ENCODE measurements at places on chromosomes 1 and 21. TPM values are rescaled to one million over a fixed set of nuclear protein-coding genes. Genes with fewer than 3 reads are reported as not detected.

DNA sequence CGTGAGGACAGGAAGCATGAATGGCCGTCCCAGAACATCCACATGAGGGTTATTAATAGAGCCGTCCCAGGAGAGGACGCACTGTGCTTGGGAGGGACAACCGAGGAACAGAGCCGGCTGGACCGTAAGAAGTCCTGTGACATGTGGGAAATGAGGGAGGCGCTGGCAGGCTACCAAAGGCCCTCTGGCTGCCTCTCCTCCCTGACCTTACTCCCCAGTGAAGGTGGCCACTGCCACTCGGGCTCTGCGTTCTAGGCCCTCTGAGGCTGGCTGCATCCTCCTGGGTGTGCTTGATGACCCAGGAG lies 15.5 kb upstream of the NPPB start:
- DNase-seq = no peak

DNA sequence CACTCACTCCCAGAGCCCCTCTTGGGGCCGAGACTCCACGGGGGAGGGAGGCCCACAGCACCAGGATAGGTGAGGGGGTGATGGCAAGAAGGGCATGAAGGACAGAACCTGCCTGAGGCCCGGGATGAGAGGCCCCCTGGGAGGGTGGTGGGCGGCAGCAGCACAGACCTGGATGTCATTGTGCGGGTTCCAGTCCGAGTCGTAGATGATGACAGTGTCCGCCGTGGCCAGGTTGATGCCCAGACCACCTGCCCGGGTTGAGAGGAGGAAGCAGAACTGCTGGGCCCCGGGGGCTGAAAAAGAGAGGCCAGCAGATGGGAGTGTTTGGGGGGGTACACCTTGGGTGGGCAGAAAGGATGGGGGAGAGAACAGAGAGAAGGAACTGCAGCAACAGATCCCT lies 50.1 kb downstream of the CHD5 start:
- DNase-seq = no peak

- DNase-seq = no peak
Measured at GRCh38 chr1:151990856-151991198, 2.8 kb downstream of the S100A10 start.

FOXO6 gene
- 0.11 TPM for total RNA-seq

GRCh38 chr1:43147625-43148327 lies 24.3 kb downstream of the EBNA1BP2 start:
- peak; percentile 23 for DNase-seq

Measured in activated T-helper 2 cell treated with anti-CD3 and anti-CD28 coated beads, Interferon-gamma antibody, Interleukin-2, Interleukin-4, amounts not matched to agents 10 μg/mL and 5 μg/mL and 100 μg/mL, durations not matched to agents 14 hours and 24 hours and 36 hours (primary cell).